Posterior cingulate gyrus (tissue), 11 donors: ENCODE measurements at places on chromosomes 12 and 14.

- no peak for DNase-seq
Observed at GRCh38 chr14:38168416-38168815, 39.3 kb upstream of the SSTR1 start.

DNA sequence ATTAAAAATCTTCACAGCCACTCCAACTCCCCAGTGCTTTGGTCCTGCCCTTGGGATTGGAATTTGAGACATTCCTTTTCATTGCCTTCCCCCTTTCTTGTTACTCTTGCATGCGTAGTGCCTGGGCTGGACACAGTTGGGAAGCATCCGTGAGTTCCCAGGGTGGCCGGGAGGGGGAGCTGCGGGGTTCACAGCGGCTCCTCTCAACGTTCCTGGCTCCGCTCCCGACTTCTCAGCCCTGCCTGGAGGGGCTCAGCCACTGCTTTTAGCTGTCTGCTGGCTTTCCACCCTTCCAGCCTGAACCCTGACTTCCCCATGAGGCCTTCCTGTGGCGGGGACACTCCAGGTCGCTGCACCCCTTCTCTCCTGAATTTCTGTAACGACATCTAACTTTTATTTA is 3.2 kb downstream of the TEX52 start:
- peak; percentile 67 for DNase-seq

DNA sequence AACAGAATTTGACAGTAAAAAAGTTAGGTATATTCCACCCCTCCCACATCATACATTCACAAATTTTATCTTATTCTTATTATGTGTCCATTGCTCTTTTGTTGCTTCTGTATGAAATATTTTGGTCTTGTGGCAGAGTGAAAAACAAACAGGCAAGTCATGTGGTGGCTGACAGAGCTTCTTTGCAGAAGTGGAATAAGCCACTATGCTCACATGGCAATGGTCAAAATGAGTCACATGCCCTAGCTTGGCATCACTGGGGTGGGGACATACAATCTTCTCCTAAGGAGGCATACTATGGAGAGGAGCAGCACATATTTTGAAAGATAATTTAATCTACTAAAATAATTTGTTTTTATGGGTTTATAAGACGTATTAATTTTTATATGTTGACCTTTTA is 27.7 kb upstream of the CMA1 start:
- DNase-seq: no peak

DNA sequence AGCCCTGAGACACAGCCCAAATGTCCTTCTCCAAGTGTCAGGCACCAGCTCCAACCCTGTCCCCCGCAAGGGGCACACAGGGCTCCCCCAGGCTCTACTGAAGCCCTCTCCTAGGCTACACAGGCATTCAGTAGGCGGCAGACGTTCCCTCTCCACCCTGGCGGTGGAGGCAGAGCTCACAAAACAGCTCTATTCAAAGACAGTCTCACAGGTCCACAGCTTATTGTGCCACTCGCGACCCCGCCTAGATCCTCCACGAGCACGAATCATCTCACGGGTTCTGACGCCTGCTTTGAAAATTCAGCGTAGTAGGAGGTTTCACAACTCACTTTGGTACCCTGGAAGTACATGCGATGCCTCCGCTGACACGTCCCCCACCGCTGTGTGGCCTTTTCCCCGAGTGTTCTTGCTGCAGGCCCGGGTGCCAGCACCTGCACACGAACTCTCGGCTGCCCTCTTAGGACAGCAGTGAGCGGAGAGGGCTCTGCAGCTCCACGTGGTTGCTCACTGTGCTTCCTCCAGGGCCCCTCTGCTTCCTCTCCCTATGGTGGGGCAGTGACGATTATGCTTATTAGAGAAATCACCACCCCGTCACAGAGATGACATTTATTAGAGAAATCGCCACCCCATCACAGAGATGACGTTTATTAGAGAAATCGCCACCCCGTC is 78.5 kb downstream of the ADGRD1 start:
- DNase-seq: no peak

GRCh38 chr12:31021809-31022494 is 51.7 kb upstream of the DDX11 start:
- no peak for DNase-seq

DNA sequence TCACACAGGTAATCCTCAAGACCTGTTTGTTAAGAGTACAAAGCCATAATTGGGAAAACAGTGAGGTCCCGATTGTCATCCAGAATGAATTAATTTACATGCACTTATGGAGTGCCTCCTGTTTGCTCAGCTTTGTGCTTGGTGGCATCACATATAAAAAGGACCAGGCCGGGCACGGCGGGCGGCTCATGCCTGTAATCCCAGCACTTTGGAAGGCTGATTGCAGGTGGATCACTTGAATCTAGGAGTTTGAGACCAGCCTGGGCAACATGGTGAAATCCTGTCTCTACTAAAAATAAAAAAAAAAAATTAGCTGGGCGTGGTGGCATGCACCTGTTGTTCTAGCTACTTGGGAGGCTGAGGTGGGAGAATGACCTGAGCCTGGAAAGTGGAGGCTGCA is 247.4 kb downstream of the CACNA1C start:
- no peak for DNase-seq

- DNase-seq: no peak
Observed at GRCh38 chr12:76340680-76341435, 7.4 kb downstream of the BBS10 start.

DNA sequence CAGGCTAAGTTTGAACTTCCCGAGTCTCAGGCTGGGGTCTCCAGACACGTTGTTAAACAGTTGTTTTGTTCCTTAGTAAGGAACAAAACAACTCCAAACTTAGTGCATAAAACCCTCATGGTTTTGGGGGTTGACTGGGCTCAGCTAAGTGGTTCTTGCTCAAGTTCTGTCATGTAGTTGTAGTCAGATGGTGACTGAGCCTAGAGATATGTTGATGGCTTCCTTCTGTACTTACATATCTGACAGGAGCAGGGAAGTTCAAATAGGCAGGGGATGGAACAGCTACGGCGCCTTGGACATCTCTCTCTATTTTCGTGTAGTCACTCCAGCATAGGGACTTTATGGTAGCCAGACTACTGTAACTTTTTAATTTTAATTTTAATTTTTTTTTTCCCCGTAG is 45.7 kb downstream of the SPATS2 start:
- no peak for DNase-seq
